Stimulated activated CD8-positive, alpha-beta memory T cell treated with anti-CD3 and anti-CD28 coated beads, Interleukin-12 subunit alpha, Interleukin-12 subunit beta, amount 100 ng/mL, for 4 hours (primary cell): ENCODE measurements at places on chromosomes 1 and 21.

DNA sequence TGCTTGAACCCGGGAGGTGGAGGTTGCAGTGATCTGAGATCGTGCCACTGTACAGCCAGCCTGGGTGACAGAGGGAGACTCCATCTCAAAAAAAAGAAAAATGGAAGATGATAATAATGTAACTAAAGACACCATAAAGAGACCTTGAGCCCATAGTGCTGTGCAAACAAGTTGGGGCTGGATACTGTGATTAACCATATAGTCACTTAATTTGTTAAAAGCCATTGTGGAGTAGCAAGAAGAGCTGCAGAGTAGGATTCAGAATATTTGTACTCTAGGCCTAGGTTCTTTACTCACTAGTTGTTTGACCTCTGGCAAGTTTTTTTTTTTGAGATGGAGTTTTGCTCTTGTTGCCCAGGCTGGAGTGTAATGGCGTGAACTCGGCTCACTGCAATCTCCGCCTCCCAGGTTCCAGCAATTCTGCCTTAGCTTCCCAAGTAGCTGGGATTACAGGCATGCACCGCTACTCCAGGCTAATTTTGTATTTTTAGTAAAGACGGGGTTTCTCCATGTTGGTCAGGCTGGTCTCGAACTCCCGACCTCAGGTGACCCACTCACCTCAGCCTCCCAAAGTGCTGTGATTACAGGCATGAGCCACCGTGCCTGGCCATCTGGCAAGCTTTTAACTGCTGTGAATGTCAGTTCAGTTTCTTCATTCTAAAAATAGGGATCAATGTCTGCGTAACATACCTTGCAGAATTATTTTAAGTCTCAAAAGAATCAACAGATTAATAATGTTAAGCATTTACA, 12.8 kb downstream of the CAP1 start:
- no peak for DNase-seq

- no peak for DNase-seq
Measured at GRCh38 chr1:85048296-85049064, at the start of gene MCOLN3. Gene MCOLN3, minus strand, starts transcription at chr1:85048500. Its CDS starts 3,140 bp downstream, at chr1:85045360.

- no peak for DNase-seq
Measured at GRCh38 chr1:66633159-66633558, 99.2 kb downstream of the SGIP1 start.

- no peak for DNase-seq
Measured at GRCh38 chr1:110750562-110750961, 75.8 kb upstream of the KCNA3 start.

DNA sequence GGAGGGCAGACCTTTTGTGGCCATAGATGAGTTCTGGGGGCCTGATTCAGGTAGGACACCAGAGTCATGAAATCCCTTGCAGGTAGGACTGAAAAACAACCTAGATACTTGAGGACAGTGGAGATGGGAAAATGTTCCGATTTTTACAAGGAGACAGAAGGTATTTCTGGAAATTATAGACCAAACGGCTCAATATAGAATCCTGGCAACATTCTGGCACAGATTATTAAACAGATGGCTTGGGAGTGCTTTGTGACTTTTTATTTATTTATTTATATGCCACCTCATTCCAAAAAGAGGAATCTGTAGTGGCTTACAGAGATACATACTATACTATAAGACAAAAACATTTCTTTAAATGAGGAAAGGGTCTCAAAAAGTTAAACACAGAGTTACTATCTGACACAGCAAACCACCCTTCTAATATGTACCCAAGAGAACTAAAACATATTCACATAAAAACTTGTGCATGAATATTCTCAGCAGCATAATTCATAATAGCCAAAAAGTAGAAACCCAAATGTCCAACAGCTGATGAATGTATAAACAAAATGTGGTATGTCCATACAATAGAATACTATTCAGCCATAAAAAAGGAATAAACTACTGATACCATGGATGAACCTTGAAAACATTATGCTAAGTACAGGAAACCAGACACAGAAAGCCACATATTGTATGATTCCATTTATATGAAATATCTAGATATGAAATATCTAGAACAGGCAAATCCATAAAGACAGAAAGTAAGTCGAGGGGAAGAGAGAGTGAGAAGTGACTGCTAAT, 49.8 kb downstream of the CDK18 start:
- no peak for DNase-seq

- DNase-seq: no peak
Measured at GRCh38 chr1:167720965-167721616, 691 bp upstream of the MPZL1 start.

- no peak for DNase-seq
Measured at GRCh38 chr1:100053119-100053518, 79.6 kb downstream of the SASS6 start.

- no peak for DNase-seq
Measured at GRCh38 chr1:198483006-198483405, 57.5 kb downstream of the ATP6V1G3 start.

DNA sequence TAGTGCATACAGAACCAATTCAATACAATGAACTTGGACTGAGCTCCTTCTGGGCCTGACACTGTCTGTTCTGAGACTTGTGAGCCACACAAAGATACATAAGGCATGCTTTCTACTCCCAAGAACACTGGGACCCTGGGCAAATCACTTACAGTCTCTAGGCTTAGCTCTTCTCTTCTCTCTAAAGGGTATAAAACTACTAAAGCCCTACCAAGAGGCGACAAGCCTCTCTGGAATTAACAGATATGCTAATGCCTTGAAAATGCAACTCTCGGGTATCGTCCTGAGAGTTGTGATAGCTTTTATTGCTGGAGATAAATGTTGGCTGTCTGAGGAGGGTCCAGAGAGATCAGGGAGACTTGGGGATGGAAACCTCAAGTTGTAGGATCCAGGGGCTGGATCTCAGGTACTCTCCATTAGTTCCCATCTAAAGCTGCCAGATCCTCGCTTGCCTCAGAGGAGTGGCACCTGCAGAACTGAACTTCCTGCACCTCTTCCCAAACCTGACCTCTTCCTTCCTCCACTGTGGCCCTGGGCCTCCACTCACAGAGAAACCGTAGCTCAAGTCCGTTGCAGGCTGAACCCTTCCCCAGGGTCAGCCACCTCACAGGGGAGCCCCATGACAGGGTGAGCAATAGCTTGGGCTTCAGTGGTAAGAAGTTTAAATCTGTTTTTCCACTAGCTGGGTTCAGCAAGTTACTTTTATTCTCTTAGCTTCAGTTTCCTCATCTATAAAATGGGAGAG, 11.5 kb upstream of the CFAP45 start:
- DNase-seq: no peak
